ENCODE measurements at places on chromosomes 6 and 20.

- no peak for DNase-seq
These were observed 5.5 kb downstream of the FOXS1 start for GRCh38 chr20:31839782-31840487.

- no peak for DNase-seq
These were observed 107.2 kb downstream of the FOXC1 start for GRCh38 chr6:1716868-1717267.

GRCh38 chr6:118744261-118744941 lies 93.0 kb upstream of the CEP85L start:
- DNase-seq: no peak

- DNase-seq: no peak
These were observed 74.6 kb downstream of the MLIP start for GRCh38 chr6:54185885-54186284.

DNA sequence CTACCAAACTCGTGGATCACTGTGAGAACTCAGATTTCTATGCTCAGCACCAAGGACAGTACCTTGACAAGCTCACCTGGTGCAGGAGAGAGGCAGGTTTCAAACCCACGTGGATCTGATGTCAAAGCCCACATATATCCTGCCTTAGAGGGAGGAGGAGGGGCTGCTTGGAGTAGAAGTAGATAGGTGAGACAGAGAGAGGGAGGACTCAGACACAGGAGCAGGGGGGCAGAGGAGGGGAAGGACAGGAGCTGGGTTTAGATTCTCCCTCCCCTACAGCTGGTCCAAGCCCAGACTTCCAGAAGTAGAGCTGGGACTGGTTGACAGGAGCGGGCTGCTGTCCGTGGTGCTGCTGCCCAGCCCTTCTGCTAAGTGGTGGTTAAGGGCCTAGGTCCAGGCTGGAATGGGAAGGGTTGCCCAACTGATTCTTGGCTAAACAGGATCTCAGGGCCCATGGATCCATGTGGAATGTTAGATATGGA lies 77.5 kb downstream of the CDH22 start:
- no peak for DNase-seq

GRCh38 chr20:34922654-34923381 lies 32.8 kb downstream of the GSS start:
- DNase-seq: no peak

- no peak for DNase-seq
These were observed at the start of gene NRSN1 for GRCh38 chr6:24125980-24126379. NRSN1 (plus strand) TSS chr6:24126215; CDS start chr6:24134328, 8,113 bp downstream.

GRCh38 chr6:154888421-154889295 lies 106.5 kb upstream of the TIAM2 start:
- DNase-seq: no peak

DNA sequence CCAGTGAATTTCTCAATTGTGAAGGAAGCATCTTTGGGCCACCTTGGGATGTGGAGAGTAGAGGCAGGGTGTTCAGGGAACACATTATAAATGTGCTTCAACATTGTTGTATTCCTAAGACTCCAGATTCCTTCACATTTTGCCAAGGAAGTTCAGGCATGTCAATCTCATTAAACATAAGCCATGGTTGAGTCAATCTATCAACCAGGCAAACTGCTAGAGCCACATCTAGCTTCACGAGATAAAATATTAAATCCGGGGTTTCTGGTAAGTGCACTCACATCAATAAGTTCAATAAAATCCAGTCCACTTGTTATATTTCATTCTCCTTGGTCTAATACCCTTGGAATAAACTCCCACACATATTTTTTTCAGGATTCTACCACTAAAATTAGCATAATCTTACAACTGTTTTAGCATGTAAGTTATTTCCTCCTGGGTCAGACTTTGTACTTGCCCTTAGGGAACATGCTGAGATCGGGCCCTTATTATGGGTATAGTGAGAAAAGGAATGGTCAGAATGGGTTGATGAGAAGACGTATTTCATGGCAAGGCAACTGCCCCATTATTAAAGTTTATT lies 93.6 kb downstream of the ADTRP start:
- no peak for DNase-seq
